ENCODE measurements at places on chromosomes 6 and 20.

DNA sequence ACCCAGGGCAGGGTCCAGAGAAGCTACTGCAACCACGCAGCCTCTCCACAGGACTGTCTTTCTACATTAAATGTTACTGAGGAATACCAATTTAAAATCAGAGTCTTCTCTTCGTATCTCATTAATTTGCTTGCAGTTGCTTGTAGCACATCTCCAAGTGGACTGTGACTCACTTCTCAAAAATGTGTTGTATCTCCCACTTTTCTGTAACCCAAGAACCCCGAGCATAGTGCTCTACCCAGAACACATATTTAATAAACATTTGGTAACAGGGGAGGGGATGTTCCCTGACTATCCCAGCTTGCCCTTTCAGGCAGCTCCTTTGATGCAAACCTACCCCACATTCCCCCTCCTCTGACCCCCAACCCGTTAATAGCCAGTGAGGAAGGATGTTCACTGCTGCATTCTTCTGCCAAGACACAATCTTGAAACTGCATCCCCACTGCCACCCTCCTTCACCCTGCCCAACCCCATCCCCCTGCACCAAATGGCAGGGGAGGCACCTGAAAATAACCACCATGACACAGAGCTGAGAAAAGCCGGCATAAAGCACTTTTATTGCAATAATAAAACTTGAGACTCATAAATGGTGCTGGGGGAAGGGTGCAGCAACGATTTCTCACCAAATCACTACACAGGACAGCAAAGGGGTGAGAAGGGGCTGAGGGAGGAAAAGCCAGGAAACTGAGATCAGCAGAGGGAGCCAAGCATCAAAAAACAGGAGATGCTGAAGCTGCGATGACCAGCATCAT is 24.2 kb downstream of the FKBP1A start:
- no peak for DNase-seq

DNA sequence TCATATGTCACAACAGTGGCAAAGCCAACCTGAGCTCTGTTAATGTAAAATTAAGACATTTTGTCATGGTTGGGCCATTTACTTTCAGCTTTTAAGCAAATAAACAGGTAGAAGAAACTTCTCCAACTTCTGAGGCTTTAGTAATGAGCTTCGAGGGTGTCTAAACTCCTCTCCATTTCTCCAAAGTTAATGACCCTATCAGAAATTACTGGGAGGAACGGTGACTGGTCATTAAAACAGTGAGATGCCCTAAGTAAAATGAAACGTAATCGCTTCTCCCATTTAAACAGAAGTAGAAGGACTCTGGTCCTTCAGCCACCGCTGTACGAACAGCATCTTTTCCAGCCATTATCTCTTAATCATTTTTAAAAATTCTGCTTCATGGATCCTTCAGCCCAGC is 986.9 kb upstream of the MANEA start:
- DNase-seq = no peak

- DNase-seq = no peak
Observed at GRCh38 chr20:24577271-24577909, 108.0 kb downstream of the SYNDIG1 start.

DNA sequence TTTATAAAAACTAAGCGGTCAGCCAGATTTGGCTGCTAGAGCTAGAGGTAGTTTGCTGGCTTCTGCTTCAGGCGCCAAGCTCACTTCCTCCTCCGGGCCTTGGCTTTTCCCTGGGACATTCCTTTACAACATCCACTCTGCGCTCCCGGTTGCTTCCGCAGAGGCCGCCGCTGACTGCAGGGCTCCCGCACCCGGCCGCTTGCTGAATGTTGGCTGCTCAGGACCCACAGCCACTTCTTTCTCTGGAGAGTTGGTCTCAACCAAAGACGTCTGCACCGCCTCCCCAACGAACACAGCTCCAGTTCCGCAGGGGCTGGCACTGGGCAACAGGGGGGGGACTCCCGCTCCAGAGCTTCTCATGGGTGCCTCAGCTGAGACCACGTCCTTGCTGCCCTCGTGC is 282.8 kb downstream of the TFAP2C start:
- DNase-seq = no peak

DNA sequence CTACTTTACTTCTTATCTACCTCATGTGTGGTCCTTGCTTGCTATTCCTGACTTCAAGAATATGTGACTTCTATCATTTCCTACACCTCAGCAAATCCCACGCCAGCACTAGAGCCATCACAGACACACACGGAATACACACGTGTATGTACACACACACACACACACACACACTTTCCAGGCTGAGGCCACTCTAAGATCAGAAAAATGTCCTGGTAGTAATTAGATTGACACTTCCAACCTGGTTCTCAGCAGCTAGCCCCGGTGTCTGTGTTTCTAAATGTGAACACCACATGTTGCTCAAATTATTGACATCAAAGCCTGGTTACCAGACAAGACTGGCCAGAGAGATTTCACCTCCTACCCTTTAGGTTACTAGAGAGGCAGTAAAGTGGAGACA is 54.1 kb upstream of the SASH1 start:
- no peak for DNase-seq
